Sciatic nerve (tissue), 2 donors: ENCODE measurements at places on chromosomes 13 and 19.
A peak's percentile ranks its signal among the peaks of the same experiment; 100 is the strongest.

DNA sequence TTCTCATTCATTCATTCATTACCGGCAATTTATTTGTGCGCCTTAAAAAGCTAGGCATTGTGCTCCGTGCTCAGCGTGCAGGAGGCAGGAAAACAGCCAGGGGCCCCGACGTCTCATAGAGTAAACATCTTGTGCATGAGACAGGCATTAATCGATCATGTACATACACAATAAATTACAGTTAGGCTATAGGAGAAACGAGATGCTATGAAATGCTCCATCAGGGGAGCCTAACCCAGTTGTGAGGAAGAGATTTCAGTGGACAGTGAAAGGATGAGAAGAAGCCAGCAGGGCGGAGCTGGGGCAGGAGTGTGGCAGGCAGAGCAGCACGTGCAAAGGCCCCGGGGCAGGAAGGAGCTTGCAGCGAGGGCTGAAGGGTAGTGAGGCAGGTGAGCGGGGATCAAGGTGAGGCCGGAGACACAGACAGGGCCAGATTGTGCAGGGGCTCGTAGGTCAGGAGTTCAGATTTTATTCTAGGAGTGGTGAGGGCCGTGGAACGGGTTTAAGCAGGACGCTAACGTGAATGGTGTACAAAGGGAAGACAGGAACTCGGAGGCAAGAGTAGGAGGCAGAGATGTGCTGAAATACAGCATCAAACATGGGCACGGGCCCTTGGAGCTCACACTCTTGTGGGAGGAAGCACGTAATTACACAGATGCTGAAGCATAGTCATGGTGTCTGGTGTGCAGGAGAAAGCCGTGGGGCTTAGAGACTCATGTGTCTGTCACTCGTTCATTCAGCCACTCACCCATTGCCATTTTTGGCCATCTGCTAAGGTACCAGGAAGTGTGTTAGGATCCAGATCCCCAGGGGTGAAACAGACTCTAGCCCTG lies 7.8 kb upstream of the CACNG6 start:
- no peak for DNase-seq

DNA sequence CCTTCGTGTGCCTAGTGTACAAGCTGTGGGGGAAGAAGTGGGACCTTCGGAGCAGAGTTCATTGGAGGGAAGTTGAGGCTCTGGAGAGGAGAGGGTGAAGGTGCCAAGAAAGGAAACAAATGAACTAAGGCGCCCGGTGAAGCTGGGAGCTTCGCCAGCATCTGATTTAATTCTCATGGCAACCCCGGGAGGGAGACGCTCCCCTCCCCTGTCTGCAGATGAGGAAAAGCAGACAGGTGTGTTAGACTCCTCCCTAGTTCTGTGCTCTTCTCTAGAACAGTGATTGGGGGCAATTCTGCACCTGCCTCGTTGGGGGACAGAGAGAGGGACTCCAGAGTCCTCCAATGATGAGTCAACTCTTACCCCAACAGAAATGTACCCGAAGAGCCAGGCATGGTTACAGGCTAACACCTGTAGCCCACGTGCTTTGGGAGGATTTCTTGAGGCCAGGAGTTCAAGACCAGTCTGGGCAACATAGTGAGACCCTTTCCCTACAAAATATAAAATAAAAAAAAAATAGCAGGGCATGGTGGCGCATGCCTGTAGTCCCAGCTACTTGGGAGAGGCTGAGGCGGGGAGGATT lies 4.2 kb downstream of the SSC5D start:
- DNase-seq, result no peak

GRCh38 chr19:24166055-24166454 lies 79.1 kb downstream of the ZNF254 start:
- no peak for DNase-seq

GRCh38 chr19:53254411-53255341 lies at the start of gene ZNF677:
ZNF677 (minus strand) TSS chr19:53254873; CDS start chr19:53251550, 3,323 bp downstream.
- DNase-seq, result peak; percentile 95

- DNase-seq, result no peak
Observed at GRCh38 chr13:98584668-98585397, 7.9 kb upstream of the STK24 start.

- DNase-seq, result no peak
Observed at GRCh38 chr13:27168906-27169657, 2.5 kb downstream of the USP12 start.

GRCh38 chr13:60620611-60621395 lies 223.8 kb downstream of the TDRD3 start:
- DNase-seq, result no peak
